Tongue (tissue), 3 donors: ENCODE measurements at places on chromosomes 5 and 9. TPM values are rescaled to one million over a fixed set of nuclear protein-coding genes. Genes with fewer than 3 reads are reported as not detected.

The BRINP1 gene
- 0.31 TPM for total RNA-seq

The RMRP gene
- 2,887 TPM for total RNA-seq

The MEGF10 gene
- total RNA-seq = 59.6 TPM

DNA sequence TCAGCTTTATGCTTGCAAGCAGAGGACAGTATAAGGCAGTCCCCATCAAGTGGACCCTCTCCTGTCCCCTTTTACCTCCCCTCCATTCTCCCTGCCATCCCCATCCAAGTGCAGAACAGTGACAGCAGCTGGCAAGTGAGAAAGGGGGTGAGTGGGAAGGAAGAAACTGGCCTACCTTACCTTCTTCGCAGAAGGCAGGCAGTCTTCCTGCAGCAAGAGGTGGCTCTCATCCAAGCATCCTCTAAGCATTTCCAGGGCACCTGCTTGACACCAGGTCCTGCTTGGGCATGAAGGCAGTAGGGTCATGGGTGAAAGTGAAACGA is 77.3 kb upstream of the SH3PXD2B start:
- DNase-seq = no peak

DNA sequence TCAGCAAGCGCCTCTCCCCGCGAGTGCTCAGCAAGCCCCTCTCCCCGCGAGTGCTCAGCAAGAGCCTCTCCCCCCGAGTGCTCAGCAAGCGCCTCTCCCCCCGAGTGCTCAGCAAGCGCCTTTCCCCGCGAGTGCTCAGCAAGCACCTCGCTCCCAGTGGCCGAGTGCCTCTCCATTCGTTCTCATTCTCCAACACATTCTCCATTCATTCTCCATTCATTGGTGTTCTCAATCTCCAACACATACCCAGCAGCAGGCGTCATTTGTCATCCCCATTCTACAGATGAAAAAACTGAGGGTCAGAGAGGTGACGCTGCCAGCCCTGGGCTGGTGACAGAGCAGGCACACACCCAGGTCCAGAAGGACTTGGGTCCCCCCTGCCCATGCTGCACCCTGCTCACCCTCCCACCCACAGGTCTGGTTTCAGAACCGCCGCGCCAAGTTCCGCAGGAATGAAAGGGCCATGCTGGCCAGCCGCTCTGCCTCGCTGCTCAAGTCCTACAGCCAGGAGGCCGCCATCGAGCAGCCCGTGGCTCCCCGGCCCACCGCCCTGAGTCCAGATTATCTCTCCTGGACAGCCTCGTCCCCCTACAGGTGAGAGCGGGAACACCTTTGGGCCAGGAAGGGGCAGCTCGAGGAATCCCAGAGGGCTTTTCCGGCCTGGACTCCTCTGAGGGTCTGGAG is 32.5 kb downstream of the PTGES start:
- no peak for DNase-seq

GRCh38 chr9:34195143-34195542 is 16.3 kb downstream of the UBAP1 start:
- no peak for DNase-seq

GRCh38 chr5:81371354-81371876 is 22.5 kb downstream of the ACOT12 start:
- DNase-seq = no peak
